Lung microvascular endothelial cell (primary cell): ENCODE measurements at places on chromosomes 7 and 10.
A peak's percentile ranks its signal among the peaks of the same experiment; 100 is the strongest.

- DNase-seq, result no peak
These were observed 35.0 kb downstream of the ZFAND2A start for GRCh38 chr7:1124816-1125602.

GRCh38 chr7:128210590-128211570 lies 30.2 kb upstream of the LEP start:
- DNase-seq, result no peak

DNA sequence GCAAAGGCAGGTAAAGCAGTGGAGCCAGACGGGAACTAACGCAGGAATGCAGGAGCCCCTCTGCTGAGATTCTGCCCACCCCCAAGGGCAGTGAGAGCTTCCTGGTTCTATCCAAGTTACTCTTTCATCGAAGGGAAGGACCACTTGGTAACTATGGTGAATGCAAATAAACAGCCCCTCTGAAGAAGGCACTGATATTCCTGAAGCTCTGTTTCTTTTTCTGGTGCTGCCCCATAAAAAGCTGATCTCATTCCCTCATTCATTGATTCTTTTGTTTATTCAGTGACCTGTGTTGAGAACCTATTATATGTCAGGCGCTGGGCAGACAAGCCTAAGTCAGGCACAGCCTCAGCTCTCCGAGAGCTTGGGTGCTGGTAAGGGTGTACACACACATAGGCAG lies 217.3 kb downstream of the SNX10 start:
- no peak for DNase-seq

DNA sequence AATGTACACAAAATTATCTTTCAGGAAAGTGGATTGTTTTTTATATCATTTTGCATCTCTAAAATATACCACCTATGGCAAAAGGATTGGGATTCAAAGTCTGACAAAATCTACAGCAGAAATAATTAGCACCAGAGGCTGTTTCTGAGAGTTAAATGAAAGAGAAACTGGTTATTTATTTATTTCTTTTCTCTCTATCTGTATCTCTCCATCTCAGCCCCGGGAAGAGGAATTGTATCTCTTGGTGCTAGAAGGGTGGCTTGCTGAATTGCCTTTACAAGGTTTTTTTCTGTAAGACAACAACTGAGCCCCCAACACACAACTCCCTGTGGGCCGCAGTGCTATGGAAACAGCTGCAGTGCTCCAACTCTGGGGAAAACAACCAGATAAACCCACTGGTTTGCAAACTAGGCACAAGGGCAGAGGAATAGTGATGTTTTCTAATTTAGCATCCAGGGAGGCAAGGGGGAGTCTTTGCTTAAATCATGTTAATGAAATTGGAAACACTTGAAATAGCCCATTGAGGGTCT lies 249.0 kb downstream of the KCNMA1 start:
- DNase-seq, result no peak

GRCh38 chr7:91086200-91086599 lies 178.0 kb upstream of the FZD1 start:
- DNase-seq, result no peak

DNA sequence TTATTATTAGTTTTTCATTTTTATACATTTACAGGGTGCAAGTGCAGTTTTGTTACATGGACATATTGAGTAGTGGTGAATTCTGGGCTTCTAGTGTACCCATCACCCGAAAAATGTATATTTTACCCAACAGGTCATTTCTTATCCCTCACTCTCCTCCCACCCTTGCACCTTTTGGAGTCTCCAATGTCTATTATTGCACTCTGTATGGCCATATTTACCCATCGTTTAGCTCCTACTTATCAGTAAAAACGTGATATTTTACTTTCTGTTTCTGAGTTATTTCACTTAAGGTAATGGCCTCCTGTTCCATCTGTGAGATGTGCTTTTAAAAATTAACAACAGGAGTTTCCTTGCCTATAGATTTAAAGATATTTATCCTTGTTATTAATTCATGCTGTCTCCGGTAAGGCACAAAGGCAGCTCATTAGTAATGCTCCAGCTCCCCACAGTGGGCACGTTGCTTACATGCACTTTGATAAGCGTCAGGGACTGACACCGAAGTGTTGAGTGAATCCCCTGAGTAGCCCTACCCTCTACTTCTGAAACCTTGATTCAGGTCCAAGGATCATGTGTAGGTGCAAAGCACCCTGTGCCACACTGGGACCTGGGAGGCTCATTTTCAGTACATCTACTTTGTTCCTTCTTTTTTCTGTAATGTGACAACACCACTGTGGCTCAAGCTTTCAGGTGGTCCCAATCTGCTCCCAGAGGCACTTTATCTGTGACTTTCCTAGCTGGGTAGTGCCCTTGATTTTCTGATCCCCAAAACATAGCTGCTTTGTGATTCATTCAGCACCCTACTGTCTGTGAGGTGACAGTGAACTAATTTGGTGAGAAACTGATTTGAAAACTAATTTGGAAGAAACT lies 27.3 kb downstream of the HYAL4 start:
- peak; percentile 83 for DNase-seq

DNA sequence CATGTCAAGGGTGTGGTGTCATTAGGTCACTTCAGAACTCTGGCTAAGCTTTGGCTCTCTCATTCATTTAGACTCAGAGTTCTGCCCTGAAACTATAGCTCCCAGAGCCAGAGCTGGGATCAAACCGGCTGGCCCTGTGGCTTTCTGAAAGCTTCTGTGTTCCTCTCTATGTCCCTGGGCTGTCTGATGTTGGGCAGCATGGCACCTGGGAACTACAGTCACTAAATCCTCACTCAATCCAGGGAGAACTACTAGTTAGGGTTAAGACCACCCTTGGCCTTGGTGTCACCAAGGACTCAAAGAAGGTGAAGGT lies 13.2 kb downstream of the ATG9B start:
- no peak for DNase-seq

DNA sequence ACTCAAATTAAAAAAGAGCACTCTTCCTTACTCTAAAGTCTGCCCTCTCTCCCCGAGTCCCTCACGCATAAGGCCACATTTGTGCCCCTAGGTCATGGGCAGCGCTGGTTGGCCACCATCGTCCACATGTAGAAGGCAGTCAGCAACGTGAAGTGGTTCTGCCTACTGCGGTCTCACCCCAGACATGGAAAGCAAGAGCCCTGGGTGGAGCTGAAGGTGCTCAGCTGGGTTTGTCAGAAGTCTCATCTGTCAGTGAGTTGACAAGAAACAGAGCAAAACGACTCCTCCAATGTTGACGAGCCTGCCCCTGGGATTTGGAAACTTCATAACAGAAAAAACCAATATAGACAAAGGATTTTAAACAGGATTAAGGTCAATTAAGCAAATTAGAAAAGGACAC lies 192.3 kb upstream of the PRSS58 start:
- no peak for DNase-seq

GRCh38 chr10:103688491-103688890 lies 166.9 kb downstream of the SH3PXD2A start:
- no peak for DNase-seq

DNA sequence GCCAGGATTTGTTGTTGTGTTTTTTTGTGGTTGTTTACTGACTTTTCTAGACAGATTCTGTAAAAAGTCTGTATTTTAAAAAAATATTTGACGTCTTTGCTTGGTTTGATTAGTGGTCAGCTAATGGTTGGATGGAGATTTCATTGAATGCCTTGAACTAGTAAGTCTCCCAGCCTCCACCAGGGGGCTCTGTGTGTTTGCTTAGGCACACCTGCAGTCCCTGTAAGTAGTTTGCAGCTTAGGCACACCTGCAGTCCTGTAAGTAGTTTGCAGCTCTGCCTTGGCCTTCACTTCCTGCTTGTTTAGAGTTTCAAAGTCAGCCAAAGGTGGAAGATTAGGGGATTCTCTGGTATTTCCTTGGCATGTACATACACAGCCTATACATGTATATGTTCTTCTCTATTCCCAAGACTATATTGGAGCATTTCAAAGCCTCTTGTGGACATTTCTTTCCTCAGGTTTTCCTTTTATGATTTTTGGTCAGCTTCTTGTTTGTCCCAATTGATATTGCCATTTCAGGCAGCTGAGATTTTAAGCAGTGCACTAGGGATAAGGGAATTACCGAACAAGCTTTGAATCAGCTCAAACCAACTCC lies 101.6 kb downstream of the CCSER2 start:
- DNase-seq, result peak; percentile 71

- no peak for DNase-seq
These were observed 28.4 kb downstream of the ITGB1 start for GRCh38 chr10:32929634-32930033.

DNA sequence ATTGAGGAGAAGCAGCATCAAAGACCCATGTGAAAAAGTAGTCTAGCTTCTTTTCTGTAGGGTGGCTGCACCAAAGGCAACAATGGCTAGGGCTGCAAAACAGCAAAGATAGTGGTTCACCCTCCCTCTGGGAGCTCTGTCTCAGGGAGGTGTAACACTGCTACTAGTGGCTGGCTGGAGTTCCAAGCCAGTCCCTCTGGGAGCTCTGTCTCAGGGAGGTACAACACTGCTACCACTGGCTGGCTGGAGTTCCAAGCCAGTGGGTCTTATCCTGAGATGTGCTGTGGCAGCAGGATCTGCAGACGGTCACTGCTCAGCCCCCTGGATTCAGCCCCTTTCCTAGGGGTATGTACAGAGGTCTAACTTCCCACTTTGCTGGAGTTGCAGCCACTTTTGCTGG lies 37.9 kb upstream of the TMEM140 start:
- DNase-seq, result no peak

DNA sequence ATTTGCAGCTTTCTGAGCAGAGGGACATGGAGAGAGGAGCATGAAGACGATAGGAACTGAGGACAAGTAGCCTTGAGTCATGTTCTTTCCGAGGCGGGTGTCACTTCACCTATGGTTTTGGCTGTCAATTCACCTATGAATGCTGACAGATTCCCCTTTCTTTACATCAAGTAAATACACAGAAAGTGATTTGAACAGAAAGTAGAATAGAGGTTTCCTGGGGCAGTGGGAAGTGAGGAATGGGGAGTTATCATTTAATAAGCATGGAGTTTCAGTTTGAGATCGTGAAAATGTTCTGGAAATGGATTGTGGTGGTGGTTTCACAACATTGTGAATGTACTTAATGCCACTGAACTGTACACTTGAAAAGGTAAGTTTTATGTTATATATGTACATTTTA lies 138.4 kb upstream of the MDFIC start:
- no peak for DNase-seq

DNA sequence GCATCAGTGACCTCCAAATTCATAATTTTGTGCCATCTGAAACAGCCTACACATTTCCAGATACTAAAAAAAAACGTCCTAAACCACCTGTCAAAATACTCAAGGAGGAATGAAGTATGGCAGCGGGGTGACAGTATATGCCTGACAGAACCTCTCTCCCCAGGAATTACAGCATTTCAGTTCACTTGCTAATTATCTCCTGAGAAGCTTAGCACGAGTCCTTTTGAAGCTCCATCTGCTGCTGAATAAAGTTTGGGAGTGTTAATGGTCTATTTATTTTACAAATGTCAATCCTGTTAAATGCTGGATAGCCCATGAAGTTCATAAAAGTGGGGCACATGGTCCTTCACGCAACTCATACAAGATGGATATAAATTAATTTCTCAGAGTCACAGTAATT lies 29.4 kb upstream of the ANLN start:
- no peak for DNase-seq

- DNase-seq, result no peak
These were observed 199.4 kb downstream of the KIAA1217 start for GRCh38 chr10:24408365-24408764.

GRCh38 chr10:92492748-92493240 lies 81.1 kb downstream of the IDE start:
- no peak for DNase-seq

DNA sequence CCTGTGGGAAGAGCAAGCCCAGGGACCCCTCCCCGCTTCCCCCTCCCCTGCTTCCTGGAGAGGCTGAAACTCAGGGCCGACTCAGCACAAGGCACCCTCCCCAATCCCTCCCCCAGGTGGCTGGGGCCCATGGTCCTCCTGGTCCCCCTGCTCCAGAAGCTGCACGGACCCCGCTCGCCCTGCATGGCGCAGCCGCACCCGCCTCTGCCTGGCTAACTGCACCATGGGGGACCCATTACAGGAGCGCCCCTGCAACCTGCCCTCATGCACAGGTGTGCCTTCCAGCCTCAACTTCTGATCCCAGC lies 19.7 kb upstream of the ZNF862 start:
- no peak for DNase-seq

DNA sequence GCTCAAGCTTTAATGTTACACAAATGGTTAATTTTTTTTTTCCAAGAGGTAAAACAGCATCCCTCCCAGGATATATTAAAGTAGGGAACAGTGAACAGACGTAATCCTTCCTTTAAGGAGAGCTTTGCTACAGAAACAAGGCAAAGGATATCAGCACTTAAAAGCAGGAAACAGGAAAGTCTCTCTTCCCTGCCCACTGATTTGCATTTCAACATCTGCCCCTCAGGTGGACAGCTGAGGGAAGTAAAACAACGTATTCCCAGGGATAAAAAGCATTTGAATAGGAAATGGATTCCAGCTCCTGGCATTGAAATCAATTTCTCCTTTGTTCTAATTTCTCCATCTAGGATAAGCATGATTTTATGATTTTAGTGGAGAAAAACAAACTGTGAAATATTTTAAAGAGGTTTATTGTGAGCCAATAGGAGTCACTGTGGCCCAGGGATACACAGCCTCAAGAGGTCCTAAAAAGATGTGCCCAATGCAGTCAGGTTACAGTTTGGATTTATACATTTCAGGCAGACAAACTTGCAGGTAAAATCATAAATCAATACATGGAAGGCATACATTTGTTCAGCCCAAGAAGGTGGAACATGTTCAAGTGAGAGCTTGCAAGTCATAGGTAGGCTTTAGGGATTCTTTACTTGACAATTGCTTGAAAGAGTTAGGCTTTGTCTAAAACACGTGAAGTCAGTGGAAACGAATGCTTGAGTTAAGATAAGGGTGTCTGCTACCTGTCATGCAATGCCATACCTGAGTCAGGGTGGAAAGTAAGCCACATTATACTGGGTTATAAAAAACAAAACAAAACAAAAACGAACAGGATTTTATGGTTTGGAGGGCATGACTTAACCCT lies 286.2 kb upstream of the VWC2 start:
- DNase-seq, result no peak

GRCh38 chr7:75938921-75939320 lies 24.0 kb downstream of the POR start:
- DNase-seq, result no peak

GRCh38 chr7:120819861-120820260 lies 38.1 kb downstream of the TSPAN12 start:
- DNase-seq, result no peak
